ENCODE measurements at places on chromosomes 5 and 9.

GRCh38 chr5:80093796-80094195 is 58.6 kb downstream of the THBS4 start:
- no peak for DNase-seq

GRCh38 chr5:77146896-77147295 is 59.8 kb upstream of the ZBED3 start:
- DNase-seq: no peak

DNA sequence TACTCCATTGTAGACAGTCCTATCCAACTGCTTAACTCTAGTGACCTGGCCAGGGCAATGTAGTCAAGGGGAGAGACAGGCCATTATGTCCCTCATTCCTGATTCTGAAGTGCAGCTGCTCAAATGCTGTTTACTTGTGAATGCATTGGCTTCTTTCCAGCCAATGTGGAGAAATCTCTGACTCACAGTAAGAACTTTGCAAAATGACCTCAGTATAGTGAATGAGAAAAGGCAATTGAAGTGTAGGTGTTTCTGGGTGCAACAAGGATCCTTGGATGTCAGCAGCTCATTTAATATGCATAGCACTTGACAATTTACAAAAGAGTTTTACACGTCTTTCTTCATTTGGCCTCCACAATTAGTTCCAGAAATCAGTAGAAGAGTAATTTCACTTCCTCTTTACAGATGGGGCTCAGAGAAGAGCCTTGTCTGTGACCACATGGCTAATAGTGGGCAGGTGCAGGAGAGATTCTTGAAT is 367.2 kb downstream of the OSTF1 start:
- DNase-seq: no peak

DNA sequence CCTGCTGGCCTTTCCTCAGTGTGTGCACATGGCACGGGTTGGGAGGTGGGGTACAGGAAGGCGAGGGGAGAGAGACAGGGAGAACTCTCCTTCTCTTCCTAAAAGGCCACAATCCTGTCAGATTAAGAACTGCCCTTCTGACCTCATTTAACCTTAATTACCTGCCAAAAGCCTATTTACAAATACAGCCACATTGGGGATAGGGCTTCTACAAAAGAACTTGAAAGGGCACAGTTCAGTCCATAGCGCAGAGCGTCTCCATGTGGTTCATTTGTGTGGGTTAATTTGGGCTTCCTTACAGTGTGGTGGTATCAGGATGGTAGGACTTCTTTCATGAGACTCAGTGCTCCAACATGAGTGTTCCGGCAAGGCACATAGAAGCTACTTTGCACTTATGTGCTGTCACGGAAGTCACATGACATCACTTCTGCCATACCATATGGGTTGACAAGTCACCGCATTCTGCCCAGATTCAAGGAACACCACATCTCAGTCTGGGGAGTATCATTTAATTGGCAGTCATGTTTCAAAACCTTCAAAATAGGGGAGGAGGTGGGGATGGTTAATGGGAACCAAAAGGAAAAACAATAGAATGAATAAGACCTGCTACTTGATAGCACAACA is 46.8 kb downstream of the NLN start:
- DNase-seq: no peak

- DNase-seq: no peak
Measured at GRCh38 chr5:111829701-111830100, 72.7 kb upstream of the NREP start.

- no peak for DNase-seq
Measured at GRCh38 chr9:78357165-78357873, 60.4 kb downstream of the PSAT1 start.

DNA sequence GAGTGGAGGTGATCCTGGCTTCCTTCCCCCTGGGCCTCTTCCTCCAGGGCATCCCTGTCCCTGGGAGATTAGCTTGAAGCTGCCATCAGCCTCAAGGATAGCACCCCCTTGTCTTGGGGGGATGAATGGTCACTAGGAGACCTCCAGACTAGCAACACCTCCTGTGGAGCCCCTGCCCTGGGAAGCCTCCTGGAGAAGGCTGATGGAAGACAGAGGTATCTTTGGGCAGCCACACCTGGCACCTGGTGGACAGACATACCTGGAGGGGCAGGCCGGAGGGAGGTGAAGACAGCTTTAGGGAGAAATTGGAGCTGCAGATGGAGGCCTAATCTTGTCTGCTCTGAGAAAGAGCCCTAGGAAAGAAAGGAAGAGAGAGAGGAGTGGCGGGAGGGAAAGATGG is 9.0 kb upstream of the TTLL11 start:
- DNase-seq: no peak

DNA sequence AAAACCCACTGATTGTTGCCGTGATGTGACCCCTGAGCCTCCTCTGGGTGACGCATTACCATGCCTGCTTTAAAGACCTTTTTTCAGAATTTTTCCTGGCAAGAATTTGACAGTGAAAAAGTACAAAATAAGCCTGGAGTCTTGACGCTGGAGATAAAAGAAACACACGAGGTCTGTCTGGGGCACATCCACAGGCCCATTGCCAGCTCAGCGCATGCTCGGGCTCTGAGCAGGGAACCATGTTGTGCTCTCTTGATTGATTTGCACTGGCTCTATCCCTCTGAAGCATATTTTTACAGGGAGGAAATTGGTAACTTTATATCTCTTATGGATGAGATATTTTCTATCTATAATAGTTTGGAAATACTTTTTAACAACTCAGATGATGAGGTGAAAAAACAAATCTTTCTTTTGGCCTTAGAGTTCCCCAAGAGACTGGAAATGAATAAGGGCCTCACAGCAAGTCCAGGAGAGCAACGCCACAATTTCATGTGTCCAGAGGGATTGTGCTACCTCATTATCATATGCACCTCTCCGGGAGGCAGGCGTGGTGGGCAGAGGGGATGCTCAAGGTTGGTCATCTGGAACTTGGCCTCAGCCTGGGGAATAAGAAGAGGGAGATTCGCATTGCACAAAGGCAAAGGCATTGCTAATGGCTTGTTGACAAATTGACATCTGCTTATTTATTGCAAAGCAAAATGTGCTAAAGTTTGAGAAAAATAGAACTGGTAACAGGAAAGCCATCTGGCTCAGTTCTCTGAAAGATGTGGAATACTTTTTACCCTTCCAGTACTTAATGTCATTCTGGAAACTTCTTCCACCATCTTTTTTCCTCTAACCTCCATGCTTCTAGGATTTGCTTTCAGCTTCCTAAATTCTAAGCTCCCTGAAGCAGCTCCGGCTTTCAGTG is 183.8 kb downstream of the PJA2 start:
- DNase-seq: no peak

DNA sequence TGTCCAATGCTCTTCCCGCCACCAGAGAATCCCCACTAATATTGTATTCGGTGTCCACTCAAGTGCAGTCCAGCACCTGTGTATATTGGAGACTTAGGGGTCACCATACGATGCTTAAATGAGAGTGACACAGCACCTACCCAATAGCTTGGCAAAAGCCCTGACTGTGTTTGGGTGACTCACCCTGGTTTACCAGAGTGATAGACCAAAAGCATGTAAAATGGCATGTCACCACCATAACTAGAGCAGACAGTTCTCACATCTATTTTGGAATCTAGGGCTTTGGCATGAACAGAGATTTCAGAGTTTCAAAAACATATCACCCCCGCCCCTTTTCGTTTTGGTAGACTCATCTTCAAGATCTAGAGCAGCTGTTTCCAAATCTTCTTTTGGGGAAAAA is 217.3 kb upstream of the RASEF start:
- DNase-seq: no peak

GRCh38 chr5:124341066-124341858 is 405.2 kb downstream of the ZNF608 start:
- no peak for DNase-seq

GRCh38 chr5:168449166-168449565 is 37.1 kb upstream of the RARS1 start:
- no peak for DNase-seq

GRCh38 chr5:149474198-149474597 is 77.0 kb downstream of the CSNK1A1 start:
- DNase-seq: no peak

DNA sequence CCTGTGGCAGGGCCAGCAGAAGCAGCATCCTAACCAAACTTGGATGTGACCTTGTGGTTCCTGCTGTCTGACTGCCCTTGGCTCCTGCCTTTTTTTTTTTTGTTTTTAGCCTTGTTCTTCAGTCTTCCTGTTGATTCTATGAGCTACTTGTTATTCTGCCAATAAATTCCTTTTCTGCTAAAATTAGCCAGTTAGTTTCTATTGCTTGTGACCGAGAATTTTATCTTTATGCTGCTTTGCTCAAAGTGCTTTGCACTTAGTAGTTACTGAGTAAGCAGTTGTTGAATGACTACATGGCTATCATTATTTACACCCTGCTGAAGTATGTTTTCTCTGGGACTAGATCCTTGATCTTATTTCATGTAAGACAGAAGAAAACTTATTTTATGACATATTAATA is 20.8 kb upstream of the ATG10 start:
- DNase-seq: no peak

GRCh38 chr9:20240498-20240897 is 381.8 kb downstream of the MLLT3 start:
- DNase-seq: no peak

- peak; percentile 70 for DNase-seq
Measured at GRCh38 chr9:129208207-129209032, 30.4 kb upstream of the IER5L start.

DNA sequence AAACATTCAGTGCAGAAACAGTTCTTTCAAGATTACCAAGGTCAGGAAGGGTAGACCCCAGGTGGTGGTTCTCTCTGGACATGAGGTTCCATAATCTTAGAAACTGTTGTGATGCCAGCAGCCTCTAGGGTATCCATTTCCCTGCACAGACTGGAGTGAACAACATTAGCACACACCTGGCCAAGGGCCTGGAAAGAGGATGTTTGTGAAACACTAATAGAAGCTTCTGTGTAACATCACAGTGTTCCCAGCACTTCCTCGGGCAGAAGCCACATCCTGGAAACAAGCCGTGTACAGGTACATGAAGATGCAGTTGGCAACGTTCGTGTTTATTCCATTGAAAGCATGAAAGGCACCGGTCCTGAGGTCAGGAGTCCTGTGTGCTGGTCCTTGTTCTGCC is 598.2 kb upstream of the KLF4 start:
- DNase-seq: no peak

GRCh38 chr5:52190737-52191136 is 597.0 kb upstream of the ITGA1 start:
- no peak for DNase-seq

DNA sequence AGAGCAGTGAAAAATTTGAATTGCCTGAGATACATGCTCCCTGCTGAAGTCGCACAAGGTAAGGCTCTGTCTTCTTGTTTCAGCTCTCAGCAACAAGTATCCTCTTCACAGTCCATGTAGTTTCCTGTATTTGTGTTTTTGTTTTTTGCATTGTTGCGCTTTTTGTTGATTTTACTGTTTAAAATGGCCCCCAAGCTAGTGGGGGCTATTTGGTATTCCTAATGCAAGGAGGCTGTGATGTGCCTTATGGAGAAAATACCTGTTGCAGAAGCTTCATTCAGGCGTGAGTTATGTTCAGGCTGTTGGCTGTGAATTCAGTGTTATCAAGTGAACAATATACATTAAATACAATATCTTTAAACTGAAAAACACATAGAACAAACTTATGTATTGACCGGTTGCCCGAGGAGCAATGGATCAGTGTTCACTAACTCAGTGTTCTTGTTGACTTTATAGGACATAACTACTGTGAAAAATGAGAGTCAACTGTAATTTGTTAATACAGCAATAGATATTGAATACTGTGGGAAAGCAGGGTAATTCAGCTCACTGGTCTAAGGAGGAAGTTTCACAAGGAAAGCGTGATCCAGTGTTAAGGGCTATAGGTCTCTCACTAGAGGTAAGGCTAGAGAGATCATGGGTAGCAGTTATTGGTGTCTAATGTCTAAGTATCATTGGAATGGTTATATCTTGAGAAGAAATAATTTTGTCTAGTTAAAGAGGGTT is 150.5 kb downstream of the GCNT1 start:
- no peak for DNase-seq

- DNase-seq: no peak
Measured at GRCh38 chr5:41508696-41509398, 1.6 kb downstream of the PLCXD3 start.

Measured in activated naive CD8-positive, alpha-beta T cell treated with anti-CD3 and anti-CD28 coated beads, Interleukin-2, amount 10 ng/mL, durations not matched to agents 7 days and 5 days (primary cell).